Left kidney (tissue), 8 donors: ENCODE measurements at places on chromosomes 5 and 9. TPM values are rescaled to one million over a fixed set of nuclear protein-coding genes. Genes with fewer than 3 reads are reported as not detected.

Gene MARCOL
- polyA plus RNA-seq: not detected

DNA sequence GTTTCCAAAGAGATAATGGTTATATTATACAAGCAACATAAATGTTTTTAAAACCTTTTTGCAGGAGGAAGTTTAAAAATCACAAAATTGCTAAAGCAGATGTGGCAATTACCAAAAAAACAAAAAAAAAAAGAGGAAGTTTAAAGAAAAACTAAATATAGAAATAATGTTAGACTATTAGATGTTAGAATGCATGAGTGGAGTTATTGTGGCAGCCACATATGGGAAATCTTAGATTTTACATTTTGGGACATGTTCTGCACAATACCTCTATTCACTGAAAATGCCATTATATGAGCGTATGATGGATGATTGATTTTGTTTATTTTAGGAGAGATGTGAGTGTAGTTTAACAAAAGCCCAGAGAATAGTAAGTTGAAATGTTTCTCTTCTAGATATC, 31.2 kb upstream of the DTWD2 start:
- DNase-seq: no peak

GRCh38 chr9:136058801-136059302, 36.2 kb downstream of the NACC2 start:
- DNase-seq: no peak

GRCh38 chr5:81950996-81951395, 20.8 kb upstream of the ATG10 start:
- no peak for DNase-seq

DNA sequence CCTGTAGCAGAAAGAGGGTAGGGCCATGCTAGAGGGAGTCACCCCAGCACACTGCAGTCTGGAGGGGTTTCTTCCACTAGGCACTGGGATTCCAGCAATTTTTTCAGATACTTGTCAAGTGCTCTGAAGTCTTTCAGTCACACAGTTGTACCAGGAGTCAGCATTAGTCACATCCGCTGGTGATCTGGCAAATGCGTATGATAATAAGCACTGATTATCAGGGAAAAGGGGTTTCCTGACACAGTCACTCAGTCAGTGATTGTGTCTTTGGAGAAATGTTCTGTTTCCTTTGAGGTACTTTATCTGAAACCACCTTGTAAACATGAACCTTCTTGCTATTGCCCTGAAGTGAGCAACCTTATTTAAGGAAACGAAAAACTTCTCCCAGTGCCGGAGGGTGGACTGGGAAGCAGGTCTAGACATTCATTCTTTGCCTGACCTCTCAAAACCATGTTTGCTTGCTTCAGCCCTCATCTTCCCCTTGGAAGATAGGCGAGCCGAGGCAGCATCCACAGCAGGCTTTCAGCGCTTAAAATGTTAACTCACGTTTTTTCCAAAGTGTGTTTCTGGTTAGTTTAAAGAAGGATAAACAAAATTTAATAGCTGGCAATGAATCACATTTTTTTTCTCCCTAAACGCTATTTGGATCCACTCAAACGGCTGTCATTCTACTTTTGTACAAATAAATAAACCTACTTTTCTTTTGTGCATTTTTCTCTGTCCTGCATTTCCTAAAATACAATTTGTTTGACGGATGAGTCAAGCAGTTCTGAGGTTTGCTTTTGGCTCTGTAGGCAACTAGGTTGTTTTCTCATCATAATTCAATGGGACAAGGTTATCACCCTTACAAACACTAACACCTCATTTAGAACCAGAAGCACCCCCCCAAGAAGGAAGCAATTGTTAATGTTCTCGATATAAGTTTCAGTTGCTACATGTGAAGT, 77.7 kb downstream of the FOXD1 start:
- no peak for DNase-seq

DNA sequence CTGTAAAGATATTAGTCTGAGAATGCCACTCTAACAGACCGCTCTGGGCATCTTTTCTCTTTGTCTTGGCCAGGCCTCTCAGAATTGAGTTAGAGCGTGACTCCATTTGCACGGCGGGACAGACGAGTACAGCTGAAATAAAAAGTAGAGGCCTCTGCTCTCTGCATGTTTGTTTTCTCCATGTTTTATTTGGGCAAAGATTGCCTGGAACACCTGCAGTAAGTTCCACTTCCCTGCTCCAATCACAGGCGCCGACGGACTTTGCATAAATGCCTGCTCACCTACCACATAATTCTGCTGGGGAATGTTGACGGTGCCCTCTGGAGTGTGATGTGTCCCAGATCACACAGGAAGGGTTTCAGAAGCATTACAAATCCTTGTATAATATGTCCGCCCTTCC, 10.6 kb downstream of the SPOCK1 start:
- DNase-seq: no peak

- no peak for DNase-seq
Measured at GRCh38 chr5:166962461-166962860, 1329.0 kb upstream of the WWC1 start.

Gene WDR38
- 0.22 TPM for polyA plus RNA-seq

DNA sequence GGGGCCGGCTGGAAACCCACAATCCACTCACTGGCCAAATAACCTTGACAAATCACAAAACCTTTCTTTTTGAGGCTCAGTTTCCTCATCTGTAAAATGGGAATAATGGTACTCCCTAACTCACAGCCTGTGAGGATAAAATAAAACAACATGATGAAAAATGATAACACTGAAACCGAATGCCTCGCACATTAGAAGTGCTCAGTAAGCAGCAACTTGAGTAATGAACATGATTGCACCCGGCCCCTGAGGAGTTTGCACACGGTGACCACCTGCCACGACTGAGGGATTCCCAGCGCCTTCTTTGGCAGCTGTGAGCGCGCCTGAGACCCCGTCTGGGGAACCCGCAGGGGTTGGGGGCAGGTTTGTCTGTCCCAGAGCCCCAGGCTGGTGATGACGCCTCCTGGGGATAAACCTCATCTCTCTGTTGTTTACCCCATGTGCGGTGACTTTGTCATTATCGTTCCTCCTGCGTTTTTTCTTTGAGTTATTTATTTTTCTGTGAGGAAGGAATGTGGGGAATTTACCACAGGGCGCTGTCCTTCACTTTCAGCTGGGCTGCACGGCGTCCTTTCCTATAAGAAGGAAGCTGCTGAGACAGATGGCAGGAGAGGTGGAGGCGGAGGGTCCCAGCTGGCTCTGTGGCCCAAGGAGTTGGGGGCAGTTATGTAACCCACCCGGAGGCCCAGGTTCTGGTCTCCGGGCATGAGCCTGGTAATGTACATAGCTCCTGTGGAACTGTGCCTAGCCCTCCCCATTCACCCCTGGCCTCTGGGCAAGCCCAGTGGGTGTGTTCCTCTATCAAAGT, 3.0 kb upstream of the SYNPO start:
- DNase-seq: no peak

GRCh38 chr9:82124090-82124489, 135.5 kb downstream of the SPATA31D1 start:
- DNase-seq: no peak

- DNase-seq: no peak
Measured at GRCh38 chr9:79798450-79798849, 226.7 kb downstream of the TLE4 start.

DNA sequence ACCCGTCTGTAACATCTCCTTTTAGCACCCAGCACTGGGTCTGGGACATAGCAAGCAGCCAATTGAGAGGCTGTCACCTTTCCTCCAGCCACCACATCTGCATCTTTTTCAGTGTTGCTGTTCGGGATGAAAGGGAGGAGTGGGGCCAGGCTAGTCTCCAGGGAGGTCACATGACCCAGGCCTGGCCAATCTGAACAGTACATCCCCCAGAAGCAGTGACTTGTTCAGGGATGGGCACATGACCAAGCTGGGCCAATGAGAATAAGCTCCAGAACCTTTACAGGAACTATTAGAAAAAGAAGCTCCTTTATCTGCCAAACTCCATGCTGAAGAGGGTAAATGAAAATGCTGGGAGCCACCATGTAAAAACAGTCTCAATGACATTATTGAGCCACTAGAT, 359.0 kb downstream of the SLIT3 start:
- no peak for DNase-seq

DNA sequence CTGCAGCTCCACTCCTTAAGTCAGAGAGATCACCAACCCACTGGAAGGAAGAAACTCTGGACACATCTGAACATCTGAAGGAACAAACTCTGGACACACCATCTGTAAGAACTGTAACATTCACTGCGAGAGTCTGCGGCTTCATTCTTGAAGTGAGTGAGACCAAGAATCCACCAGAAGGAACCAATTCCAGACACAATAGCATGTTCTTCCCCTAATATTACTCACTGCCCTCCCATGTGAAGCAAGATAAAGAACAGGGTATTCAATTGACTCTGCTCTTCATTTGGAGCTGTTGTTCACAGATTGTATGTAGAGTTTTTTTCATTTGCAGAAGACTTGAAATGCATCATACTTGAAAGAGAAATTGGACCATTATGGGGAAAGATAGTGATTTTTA, 10.8 kb downstream of the SAXO1 start:
- no peak for DNase-seq

Gene PCDHA4
- polyA plus RNA-seq: 1.00 TPM

GRCh38 chr5:167793700-167794099, 497.7 kb upstream of the WWC1 start:
- no peak for DNase-seq

Gene NDUFS6
- 51.9 TPM for polyA plus RNA-seq

- DNase-seq: no peak
Measured at GRCh38 chr5:177290816-177291596, 12.5 kb downstream of the RAB24 start.

GRCh38 chr5:96177303-96177869, 215.7 kb upstream of the ELL2 start:
- DNase-seq: no peak

DNA sequence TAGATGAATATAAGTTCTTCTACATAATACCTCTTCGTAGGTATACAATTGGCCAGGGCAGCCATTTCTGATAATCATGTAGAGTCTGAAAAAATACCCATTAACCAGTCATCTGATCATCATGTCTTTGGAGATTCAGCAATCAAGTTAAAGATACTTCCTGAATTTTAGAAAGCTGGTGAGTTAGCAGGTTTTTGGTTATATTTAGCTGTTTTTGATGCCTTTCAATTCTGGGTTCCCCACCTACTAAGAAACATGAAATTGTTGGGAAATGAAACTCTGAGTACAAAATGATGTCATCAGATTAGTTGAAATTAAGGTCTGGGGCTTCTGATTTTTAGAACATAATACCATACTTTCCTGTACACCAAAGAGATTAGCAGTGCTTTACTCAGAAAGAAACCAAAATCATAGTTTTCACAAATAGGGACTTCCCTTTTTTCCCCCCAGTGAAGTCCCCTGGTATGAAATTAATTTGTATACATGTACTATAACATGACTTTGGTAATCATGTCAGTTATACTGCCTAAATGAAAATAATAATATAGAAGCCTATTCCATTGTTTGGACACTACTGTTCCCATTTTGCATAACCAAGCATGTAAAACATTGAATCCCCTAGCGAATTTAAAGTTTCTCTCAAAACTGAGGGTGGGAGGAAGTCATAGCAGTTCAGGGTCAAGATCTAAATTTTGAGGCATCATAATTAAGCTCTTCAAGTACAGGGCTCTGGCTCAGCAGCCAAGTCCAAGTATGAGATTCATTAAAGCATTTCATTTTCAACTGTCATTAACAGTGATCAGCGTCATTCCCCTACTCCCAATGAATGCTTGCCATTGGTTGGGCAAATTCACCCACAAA, 17.9 kb downstream of the PRLR start:
- DNase-seq: no peak

GRCh38 chr5:55453211-55453610, 81.6 kb downstream of the PLPP1 start:
- no peak for DNase-seq

GRCh38 chr9:36031774-36032555, 4.7 kb upstream of the RECK start:
- DNase-seq: no peak

GRCh38 chr5:130496215-130496614, 592.0 kb downstream of the CHSY3 start:
- no peak for DNase-seq

Gene FOXD1
- polyA plus RNA-seq: 11.1 TPM

Gene FAM200C
- 18.8 TPM for polyA plus RNA-seq

DNA sequence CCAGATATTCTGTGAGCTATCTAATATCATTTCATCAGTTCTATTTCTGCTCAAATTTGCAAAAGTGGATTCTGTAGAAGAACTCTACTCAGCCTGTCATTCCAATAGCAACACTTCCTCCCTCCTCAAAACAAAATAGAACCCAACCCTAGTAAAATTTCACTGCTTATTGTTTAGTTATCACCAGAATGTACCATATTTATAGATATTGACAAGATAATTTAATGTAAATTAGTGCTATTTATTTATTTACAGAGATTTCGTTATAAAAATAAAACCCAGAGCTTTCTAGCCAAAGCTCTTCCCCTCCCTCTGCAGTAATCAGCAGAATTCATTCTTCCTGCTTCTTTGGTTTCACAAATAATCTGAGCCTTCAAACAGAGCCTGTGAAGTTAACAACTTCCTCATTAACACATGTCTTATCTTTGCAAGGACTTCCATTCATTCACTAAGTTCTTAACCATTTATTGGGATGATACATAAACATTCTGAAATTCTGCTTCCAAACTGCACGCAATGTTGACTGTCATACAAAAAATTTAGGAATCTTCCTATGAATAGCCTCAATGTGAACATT, 73.7 kb upstream of the PJA2 start:
- no peak for DNase-seq

- DNase-seq: no peak
Measured at GRCh38 chr5:39138892-39139291, 64.7 kb upstream of the RICTOR start.

DNA sequence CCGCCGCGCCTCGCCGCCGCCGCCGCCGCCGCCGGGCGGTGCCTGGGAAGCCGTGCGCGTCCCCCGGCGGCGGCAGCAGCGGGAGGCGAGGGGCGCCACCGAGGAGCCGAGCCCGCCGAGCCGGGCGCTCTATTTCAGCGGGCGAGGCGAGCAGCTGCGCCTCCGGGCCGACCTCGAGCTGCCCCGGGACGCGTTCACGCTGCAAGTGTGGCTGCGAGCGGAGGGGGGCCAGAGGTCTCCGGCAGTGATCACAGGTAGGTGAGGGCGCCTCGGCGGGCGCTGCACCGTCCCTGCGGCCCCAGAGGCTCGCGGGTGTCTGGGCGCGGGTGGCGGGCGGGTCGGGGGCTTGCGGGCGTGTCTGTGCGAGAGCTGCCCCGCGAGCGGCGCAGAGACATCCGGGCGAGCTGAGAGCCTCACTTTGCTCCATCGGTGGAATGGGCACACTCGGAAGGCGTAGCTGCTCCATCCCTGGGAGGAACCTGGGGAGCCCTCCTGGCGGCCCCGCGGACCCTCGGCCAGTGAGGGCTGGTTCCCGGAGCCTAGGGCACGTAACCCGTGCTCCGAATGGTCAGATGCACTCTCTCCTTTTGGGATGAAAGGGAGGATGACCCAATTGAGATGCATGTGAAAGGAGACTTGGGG, 864 bp downstream of the PAPPA start:
- no peak for DNase-seq

DNA sequence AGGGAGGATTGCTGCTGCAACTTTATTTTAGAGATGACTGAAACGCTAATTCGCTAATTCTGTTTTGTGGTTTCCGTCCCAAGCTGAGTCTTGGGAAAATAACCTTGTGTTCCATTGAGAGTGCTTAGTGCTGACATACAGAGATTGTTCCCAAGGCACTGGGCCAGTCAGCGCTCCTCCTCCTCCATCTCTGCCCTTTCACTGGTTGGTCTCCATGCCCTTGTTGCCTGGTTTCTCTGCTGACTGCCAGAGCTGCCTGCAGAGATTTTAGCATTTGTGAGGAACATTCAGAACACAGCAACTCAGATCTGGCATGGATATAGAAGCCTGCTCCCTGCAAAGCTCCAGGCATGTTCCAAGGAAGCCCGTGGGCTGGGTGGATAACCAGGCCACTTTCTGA, 126.0 kb upstream of the IRX2 start:
- no peak for DNase-seq
